Ascending aorta (tissue), 2 donors: ENCODE measurements at places on chromosomes 4 and X.

DNA sequence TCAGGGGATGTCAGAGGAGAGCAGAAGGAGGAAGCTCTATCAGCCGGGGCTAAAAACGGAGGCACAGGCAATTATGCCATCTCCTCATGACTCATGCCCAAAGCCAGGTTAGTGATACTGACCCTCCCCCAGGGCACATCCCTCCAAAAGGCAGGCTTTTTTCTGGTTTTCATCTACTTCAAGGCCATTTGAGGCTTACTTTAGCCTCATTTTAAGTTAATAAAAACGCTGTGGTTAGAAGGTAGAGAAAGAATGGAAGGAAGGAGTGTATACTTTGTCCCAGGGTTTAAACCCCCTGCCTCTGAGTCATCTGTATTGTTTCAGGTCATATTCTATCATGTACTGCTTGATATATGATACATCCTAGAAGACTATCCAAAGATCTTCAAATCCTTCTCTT, 89.7 kb upstream of the NDP start:
- no peak for DNase-seq

DNA sequence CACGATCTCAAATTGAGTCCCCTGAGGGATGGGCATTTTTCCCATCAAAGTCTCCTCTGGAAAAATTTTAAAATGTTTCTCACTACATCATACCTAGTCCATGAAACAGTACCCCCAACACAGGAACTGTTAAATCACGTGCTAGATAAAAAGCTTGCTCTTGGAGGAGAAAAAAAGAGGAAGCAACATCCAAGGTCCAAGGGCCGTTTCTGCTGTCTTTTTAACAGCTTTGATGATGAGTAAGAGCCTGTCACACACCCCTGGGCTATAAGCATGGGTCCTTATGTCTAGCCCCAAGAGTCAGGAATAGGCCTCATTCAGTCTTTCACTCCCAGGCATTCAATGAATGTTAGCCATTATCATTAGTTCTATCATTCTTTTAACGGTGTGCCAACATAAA, 128.9 kb downstream of the SH3KBP1 start:
- no peak for DNase-seq

- no peak for DNase-seq
These were observed 93.6 kb upstream of the NPY2R start for GRCh38 chr4:155114790-155115189.

GRCh38 chrX:123740536-123740935, 7.7 kb upstream of the THOC2 start:
- DNase-seq = no peak

- no peak for DNase-seq
These were observed 62.2 kb upstream of the FAM241A start for GRCh38 chr4:112082954-112083586.

GRCh38 chrX:143632625-143633410, 3.1 kb downstream of the SLITRK4 start:
- no peak for DNase-seq

GRCh38 chr4:103375278-103375677, 177.1 kb upstream of the CENPE start:
- no peak for DNase-seq

- DNase-seq = no peak
These were observed 839 bp downstream of the QDPR start for GRCh38 chr4:17511051-17511450.

DNA sequence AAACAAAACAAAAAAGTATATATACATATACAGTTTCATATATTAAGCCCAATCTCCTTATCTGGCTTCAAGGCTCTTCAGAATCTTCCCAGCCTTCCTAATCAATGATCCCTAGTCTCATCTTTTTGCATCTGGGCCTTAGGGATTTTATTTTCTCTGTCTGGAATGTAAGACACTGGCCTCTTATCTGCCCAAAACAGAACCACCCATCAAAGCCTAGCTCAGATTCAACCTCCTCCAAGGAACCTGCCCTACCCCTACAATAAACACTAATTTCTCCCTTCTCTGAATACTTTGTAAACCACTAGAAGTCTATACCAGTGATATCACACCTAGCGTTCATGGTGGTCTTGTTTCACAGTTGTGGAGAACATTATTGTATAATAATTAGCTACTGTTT, 23.2 kb upstream of the GAB1 start:
- no peak for DNase-seq
